Stimulated activated CD8-positive, alpha-beta memory T cell treated with anti-CD3 and anti-CD28 coated beads, Interleukin-15, amount 100 ng/mL, for 48 hours (primary cell): ENCODE measurements at places on chromosomes 4 and X.

GRCh38 chr4:48405924-48406323 lies 64.6 kb downstream of the SLAIN2 start:
- DNase-seq = no peak

DNA sequence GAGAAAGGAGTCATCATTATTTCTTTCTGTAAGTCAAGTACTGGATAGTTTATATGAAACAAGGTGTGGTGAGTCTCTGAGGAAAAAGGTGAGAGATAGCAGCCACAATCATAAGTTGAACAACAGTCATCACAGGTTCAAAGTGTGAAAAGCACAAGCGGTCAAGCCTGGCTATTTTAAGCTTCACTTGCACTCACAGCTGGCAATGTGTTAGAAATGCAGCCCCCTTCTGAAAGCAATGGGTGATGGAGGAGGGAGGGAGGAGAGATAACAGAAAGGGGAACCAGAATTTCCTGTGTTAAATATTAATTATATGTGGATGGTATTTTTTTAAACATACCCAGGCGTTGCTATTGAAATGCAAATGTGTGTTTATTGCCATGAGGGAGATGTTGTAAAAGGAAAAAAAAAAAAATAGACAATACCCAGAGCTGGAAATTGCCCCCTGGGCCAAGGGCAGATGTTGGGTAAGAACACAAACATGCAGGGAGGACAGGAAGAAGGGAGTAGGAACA lies 26.9 kb upstream of the BMP3 start:
- DNase-seq = no peak

GRCh38 chr4:174260099-174260498 lies 23.4 kb downstream of the FBXO8 start:
- DNase-seq = no peak

GRCh38 chr4:126018274-126018673 lies 703.5 kb downstream of the FAT4 start:
- DNase-seq = no peak

GRCh38 chr4:152961773-152962115 lies 25.6 kb downstream of the FHDC1 start:
- no peak for DNase-seq

DNA sequence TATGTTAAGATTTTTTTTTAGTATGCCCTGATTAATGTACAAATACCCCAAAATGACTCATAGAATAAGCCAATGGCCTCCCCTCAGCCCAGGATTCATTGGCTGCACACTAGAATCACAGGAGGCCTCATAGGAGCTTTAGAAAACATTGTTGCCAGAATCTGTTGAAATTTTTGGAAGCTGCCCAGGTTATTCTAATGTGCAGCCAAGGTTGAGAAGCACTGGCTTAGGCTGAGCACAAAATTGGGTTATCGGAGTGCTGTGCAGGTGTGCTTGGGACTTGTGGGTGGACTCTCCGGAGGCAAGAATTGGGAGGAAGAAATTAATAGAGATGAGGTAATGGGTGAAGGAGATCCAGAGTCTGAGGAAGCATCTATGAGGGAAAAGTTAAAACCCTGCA lies 41.3 kb upstream of the VCX start:
- no peak for DNase-seq

DNA sequence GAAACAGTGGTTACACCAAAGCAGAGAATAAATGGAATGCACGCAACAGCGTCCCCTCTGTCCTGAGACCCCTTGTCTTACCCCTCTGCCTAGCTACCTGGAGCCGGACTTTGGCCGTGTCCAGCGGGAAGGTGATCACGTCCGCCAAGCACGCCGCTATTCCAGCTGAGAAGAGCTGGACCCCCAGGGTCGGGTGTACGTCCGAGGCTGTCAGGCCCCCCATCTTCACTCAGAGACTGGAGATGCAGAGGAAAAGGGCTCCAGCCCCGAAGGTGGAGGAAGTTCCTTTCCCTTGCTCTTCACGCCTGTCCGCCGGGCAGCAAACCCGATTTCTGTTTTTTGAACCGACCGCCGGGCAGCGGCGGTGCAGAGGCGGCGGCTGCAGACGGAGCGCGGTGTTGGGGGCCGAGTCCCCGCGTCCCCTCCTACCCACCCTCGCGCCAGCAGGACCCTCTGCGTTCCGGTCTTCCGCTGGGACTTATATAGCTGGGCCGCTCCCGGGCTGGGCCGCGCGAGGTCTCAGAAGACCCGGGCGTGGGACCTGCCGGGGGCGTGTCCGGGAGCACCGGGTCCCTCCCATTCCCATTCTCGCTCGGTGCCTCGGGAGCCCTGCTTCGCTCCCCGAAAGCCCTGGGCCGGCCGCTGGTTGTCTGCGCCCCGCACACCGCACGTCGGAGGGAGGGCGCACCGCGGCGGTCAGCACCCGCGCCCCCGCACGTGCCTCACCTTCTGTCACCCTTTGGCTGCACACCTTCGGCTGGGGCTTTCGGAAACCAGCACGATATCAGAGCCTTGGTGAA lies at the start of gene UCP1:
UCP1 (minus strand) TSS at position 455 of the 800 bp plus-strand sequence; CDS start at position 223, 232 bp downstream.
- DNase-seq = no peak

- no peak for DNase-seq
These were observed 3.8 kb upstream of the AMMECR1 start for GRCh38 chrX:110321670-110322069.

DNA sequence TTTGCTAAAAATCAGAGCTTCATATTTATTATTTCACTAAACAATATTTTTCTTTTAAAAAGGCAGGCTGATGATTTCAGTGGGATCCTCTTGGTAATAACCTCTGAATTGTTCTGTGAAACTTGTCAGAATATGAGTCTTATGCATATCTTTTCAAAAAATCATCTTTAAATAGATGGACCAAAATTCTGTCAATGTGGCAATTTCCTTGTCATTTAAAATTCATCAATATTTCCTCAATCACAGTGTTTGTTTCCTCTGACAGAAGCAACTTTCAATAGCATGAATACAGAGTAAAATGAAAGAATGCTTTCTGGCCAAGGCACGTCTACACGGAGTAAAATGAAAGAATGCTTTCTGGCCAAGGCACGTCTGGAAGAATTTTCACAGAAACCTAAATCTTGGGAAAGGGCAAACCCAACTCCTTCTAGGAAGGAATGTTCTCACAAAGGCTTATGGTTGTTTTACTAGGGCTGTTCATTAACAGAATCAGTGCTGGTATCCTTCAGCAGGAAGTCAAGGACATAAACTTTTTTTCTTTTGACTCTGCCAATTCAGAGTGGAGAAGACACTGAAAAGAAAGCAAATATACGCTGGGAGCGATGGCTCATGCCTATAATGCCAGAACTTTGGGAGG lies 99.0 kb upstream of the GPR34 start:
- DNase-seq = no peak

DNA sequence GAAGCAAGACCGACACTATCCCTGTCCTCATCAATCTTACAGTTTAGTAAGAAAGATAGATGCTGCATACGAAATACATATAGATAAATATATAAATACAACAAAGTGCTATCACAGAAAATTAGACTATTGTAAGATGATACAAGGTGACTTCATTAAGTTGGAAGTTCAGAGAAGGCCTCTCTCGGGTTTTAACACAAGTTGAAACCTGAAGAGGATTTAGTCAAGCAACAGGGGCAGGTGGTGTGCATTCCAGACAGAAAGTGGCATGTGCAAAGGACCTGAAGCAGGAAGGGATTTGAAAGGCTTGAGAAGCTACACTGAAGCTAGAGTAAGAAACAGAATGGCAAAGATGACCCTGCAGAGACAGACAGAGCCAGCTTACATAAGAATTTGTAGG lies 36.5 kb downstream of the USP46 start:
- DNase-seq = no peak

DNA sequence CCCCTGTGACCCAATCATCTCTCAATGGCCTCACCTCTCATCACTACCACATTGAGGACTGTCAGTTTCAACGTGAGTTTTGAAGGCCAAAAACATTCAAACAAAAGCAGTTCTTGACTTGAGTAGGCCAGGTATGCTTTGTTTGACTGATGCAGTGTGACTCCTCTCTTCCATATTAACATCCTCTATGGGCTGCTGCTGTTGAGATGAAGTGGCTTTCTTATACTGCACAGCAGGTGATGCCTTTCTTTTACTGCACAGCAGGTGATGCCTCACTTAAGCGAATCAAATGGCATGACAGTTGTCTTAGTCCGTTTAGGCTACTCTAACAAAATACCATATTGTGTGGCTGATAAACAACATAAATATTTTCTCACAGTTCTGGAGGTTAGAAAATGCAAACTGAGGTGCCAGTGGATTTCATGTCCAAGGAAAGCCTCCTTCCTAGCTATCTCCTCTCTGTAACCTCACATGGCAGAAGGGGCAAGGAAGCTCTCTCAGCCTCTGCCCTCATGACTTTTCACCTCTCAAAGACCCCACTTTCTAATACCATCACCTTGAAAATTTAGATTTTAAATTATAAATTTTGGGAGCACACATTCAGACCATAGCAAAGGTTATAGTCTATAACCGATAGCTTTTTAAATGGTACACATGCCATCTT lies 2267.9 kb upstream of the AGA start:
- DNase-seq = no peak

DNA sequence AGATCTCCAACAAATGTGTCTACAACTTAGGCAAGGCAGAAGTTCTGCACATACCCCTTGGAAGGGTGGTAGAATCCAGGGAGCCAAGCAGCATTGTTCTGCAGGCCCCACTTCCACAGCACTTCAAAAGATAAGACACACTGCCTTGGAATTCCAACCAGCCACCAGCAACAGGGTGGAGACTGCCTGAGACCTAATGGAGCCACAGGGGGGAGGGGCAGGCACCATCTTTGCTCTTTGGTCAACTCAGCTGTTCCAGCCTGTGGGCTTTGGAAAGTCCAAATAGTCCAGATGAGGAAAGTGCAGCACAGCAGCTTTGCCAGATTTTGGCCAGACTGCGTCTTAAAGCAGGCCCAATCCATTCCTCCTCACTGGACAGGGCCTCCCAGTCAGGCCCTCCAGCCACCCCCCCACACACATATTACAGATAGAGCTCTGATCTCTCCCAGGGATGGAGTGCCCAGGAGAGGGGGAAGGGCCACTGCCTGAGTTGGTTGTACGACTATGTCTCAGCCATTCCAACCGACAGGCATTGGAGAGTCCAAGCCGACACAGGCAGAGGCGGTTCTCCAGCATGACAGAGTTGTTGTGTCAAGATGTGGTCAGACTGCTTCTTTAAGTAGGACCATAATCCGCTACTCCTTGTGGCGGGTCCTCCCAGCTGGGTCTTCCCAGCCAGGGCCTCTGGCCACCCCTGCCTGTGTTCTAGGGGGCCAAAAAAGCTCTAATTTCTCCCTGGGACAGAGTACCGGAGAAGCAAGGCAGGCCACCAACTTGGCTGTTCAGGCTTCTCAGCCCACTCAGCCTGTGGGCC lies 42.5 kb upstream of the ANTXR2 start:
- DNase-seq = no peak

DNA sequence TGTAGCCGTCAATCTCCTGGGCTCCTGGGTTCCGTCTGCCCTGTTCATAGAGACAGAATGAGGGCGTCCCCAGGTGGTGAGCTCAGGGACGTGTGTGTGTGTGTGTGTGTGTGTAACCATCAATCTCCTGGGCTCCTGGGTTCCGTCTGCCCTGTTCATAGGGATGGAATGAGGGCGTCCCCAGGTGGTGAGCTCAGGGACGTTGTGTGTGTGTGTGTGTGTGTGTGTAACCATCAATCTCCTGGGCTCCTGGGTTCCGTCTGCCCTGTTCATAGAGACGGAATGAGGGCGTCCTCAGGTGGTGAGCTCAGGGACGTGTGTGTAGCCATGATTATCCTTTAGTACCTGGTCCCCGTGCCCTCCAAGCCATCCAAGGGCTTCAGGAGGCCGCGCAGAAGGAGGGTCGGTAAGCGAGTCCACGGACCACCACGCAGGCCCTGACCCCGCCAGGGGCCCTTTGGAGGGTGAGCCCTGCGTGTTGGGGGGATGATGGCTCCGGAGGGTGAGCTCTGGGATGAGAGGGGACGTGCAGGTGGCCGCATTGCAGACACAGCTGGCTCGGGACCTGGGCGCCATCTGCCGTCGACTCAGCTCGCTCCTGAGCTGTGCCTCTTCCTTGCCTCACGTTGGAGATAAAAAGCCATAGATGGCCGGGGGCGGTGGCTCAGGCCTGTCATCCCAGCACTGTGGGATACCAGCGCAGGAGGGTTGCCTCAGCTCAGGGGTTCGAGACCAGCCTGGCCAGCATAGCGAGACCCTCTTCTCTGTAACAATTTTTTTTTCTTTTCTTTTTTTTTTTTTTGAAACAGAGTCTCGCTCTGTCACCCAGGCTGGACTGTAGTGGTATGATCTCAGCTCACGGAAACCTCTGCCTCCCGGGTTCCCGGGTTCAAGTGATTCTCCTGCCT lies 5.4 kb upstream of the GTPBP6 start:
- no peak for DNase-seq

DNA sequence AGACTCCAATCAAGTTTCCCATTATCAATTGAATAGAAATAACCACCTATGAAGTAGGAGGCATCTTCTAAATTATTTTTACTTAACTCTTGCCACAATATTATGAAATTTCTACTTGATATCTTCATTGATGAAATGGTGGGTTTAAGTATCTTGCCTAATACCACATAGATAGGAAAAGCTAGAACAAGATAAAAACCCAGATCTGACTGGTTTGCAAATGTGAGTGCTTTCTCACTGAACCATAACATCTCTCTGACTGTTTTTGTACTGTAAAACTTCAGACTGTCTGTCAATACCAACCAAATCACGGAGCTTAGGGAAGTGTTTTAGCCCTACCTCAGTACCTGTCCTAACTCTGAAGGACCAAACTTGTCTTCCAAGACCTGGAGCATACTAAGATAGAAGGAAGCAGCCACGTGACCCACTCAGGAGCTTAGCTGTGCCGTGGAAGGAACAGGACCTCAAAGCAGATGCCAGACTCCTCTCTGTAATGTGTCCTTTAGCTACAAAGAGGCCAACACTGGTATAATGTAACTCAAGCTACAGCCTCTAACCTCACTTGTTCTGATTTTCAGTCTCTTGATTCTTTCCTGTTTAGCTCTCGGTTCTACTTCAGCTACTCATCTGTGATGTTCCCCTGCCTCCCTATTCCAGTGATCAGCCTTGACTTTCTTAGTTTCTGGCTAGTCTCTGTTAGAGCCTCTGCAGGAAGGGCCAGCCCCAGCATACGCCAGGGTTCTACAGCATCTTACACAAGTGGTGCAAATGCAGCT lies 84.4 kb downstream of the LRP2BP start:
- no peak for DNase-seq

DNA sequence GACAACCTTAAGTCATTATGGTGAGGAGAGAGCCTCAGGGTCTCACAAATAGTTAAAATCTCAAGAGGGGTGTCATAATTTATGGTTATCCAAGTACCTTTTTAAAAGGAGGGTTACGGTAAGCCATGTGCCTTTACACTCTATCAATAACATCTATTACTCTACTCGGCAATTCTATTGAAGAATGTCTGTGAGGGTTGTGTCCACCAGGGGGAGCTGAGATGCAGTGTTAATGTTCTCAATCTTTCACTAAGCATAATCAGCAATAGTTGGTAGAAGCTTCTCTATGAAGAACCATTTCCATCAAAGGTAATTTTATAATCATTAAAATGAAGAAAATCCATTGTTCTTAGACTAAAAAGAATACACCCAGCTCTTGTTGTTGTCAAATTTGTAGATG lies 457.4 kb downstream of the CENPC start:
- no peak for DNase-seq

- no peak for DNase-seq
These were observed 898 bp upstream of the NDP start for GRCh38 chrX:43974100-43974475.
